ENCODE measurements at places on chromosomes 3 and 15. TPM values are rescaled to one million over a fixed set of nuclear protein-coding genes. Genes with fewer than 3 reads are reported as not detected.

DNA sequence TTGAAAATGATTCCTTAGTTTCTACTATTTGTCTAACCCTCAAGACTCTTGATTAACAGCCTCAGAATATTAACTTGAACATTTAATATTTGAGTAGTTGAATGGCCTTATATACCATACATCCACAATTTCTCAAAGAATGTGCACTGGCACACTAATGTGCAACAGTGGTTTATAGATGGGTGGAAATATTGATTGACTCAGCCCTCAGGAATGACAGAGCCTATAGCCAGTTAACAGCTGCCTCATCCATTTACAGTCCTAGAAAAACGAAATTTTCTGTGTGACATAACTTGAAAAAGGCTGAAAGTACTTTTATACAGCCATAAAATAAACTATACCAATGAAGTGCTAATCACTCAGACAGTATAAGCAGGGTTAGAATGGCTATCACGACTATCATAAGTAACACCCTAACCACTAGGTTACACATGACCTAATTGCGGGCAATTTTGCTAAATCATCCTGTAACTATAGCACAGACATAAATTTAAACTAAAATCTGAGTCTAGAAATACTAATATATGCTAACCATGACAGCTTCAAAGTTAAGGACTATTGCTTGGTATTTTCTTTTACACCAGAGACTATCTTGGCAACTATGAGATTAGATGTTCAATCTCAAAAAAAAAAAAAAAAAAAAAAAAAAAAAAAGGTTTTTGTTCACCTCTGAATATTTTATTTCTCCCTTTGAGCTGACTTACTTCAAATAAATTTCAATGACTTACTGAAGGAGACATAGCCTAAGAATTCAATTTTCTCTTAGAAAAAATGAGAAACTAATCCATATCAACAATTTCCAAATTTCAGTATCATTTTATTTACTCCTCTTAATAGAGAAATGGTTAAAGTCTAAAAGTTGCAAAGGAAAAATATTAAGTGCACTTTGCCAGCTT is 9.3 kb downstream of the SECISBP2L start:
- no peak for DNase-seq

DNA sequence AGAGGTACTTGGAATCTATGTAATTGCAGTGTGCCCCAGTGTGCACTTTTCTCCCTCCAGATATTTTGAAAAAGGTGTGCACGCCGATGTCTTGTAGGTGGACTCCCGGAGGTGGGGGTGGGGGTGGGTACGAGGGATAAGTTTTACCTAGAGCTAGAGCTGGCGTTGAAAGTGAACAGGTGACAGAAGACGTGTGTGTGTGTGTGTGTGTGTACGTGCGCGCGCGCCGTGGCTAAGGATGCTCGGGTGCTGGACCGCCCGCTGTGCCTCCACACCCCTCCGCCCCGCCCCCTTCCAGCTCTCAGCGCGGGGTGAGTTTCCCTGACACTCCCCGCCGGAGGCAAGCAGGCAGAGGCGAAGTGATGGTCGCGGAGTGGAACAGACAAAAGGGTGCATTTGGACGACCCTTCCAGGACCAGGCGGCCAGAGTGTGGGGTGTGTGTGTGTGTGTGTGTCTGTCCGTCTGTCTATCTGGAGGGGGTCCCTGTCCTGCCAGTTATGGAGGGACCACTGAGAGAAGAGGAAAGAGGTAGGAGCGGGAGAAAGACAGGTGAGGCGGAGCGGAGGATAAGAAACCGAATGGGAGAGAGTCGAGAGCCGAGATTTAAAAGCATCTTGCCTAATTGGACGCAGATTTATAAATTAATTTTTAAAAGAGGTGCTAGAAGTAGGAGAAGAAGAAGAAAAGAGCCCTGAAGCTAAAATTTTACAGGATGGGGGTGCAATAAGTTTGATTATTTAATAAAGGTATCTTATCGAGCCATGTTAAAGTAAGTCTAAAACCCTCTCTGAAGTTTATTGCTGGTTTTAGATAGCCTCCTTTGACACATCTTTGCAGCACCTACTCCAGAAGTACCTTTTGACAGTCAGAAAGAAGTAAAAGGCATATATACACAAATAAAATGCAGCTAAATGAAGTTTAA is 335.8 kb upstream of the THRB start:
- no peak for DNase-seq

GOLGA8J gene
- total RNA-seq: not detected

UQCRC1 gene
- 162 TPM for total RNA-seq

GRCh38 chr3:126155280-126155640 is 25.1 kb downstream of the ALDH1L1 start:
- no peak for DNase-seq

DNA sequence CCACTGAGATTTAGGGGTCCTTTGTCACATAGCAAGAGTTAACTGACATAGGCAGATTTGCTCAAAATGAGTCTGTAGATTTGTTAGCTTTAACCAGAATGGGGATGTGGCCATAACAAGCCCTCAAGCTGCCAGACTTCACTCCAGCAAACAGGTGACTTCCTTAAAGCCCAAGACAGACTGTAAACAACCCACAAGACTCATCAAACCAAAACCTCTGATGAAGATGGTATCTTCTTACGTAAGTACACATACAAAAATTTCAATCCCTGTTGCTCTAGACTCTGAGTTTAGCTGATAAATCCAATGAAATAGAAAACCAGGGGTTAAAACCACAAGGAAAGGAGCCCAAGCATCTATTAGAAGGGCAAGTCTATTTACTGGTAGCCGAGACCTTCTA is 18.2 kb upstream of the ZBTB20 start:
- DNase-seq: no peak

SLC35A5 gene
- total RNA-seq: 37.1 TPM

- DNase-seq: no peak
Measured at GRCh38 chr15:92393980-92394308, 263 bp downstream of the ST8SIA2 start.

DNA sequence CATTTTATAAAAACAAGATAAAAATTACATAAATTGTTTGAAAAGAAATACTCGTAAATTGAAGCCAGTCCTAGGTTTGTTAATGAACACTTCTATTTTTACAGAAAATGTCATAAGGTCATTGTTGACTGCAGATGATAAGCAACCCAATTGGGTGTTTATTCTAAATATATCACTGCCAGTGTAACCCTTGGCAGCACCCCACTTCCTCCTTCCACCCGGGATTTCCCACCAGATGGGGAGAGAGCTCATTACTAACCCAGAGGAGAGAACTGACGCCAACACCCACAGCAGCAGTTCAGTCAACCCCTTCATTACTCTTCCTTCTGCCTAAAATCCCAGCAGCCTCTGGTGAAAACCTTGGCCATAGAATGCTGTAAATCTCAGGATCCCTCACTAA is 307.6 kb downstream of the GAP43 start:
- DNase-seq: no peak

HYAL1 gene
- not detected for total RNA-seq

- no peak for DNase-seq
Measured at GRCh38 chr3:57939775-57940174, 68.4 kb upstream of the FLNB start.

PLSCR2 gene
- total RNA-seq: not detected

PIGZ gene
- 0.06 TPM for total RNA-seq

DNA sequence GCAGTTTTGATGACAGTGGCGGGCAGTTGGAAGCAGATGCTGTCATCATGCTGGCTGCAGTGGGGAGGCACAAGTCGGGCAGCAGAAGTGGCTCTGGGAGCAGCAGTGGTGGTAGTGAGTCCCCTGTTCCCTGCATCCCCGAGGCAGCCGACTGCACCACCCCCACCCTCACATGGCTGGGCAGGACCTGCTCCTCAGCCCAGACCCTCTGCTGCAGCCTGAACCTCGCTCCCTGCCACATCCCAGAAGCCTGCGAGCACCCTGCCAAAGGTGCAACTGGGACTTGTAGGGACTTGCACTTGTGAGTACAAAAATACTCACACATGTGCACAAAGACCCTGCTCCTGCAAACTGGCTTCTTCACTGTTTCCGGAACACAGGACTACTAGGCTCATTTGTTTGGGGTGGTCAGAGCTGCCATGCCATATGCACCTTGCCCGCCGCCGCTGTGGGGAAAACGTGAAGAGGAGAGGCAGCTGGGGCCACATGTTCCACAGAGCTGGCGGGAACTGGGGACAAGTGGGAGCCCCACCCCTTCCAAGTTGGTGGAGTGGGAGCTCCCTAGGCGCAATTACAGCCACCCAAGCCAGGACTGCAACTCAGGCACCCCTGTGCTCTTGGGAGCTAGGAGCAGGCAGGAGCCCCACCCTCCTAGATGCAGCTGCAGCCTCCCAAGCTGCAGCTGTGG is 2.2 kb downstream of the JMJD7 start:
- no peak for DNase-seq

DNA sequence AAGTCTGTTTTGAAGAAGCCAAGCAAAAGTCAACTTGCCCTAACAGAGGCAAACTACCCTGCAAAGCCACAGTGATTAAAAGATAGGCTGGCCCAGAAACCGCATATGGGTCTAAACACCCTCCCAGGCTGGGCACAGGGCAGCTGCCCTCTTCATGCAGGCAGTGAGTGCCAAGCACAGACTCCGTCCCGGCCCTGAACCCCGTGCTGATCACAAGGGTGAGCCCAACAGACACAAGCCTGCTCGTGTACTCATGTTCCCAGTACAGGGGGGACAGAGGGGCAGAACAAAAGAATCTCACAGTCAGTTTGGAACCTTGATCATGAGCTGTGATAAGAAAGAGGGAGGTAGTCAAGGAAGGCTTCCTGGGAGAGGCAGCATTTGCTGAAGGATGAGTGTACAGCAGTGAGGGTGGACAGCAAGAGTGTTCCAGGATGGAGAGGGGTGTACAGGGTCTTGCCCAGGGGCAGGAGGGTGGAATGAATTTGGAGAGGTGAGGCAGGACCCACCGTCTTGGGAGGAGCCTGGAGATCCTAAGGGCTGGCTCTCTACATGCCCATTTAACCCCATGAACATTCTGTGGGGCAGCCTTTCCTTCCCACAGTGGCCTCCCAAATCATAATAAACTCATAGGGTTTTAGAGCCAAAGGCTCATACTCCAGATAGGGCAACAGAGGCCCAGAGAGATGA is 43.2 kb upstream of the PRR23E start:
- DNase-seq: no peak

DNA sequence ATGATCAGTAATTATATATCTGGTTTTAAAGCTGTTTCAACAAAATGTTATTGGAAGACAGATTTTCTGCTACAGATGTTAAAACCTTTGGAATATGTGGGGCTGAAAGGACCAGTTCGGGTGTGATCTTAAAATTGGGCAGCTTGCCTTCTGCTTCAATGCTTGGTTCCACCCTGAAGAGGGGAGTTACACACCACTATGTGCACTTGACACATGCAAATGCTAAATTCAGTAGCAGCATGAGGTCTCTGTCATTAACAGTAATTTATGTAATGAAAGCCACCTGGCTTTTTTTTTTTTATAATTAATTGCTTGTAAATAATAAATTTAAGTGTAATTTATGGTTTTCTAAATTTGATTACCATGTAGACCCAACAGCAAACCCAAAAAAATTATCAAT is 24.6 kb downstream of the CDIN1 start:
- DNase-seq: no peak

GRCh38 chr15:32029409-32029861 is 880 bp upstream of the CHRNA7 start:
- DNase-seq: peak; percentile 84

DNA sequence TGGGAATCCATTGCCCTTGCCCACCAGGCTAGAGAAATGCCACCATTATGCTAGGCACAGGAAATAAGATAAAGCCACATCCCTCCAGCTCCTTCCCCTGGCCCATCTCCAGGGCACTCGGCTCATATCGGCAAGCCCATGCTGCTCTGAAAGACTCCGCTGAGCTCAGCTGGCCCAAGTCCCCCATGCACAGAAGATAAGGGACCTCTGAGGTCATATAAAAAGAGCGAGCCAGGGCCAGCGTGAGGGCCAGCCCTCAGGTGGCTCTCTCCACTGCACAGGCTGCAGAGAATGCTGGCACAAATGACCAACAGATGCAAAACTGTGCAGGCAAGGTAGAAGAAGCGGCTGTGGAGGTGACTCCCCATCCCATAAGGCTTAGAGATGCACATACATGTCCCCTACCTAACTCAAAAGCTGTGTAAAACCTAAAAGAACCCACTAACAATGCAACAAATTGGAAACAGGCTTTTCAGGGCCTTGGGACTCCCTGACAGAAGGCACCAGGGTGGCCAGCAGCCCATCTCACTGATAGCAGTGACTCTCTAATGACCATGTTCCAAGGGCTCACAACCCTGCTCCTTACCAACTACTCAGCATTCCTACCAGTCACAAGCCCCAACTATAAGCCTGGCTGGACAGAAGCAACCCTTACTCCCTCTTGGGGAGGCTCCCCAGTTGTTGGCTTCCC is 3.0 kb downstream of the RAB6B start:
- no peak for DNase-seq
